ENCODE measurements at places on chromosomes 5 and 9.

DNA sequence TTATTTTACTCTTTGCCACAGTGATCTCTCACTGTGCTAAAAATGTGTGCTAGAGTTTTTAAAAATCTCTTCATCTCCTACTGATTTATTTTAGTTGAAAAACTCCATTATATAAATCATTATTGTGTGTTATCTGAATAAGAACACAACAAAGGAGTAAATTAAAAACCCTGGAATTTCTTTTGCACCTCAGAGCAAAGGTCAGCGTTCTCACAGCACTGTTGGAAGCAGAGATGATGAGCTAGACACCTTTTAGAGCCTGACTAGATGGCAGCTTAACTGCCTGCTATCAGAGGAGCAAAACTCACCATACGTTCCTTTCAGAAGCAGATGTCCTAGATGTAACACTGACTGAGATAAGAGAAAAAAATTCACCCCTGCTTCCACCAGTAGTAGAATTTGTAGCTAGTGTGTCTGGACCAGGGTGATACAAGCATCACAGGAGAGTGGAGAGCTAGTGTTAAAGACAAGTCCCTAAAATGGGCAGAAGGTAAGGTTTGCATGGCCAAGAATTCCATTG, 147.1 kb downstream of the ENTREP1 start:
- no peak for DNase-seq

GRCh38 chr9:5529683-5530221, 19.4 kb downstream of the PDCD1LG2 start:
- no peak for DNase-seq

DNA sequence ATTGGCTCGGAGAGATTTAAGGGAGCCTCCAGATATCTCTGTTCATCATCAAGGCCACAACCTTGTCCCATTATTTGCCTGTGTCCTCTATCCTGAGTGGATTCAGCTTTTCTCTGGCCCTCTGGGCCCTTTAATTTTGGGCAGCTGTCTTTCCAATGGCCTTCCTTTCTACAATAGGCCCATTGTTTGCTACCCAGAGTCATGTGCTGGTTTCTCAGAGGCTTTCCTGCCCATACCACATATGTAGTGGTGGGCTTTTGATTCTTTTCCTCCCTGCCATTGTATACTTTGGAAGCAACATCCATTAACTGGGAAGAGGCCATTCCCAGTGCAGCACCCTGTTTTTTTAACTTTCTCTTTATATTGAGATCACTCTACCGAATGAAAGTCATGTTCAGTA, 233.9 kb upstream of the SGCD start:
- DNase-seq, result no peak

- DNase-seq, result no peak
These were observed 181.8 kb upstream of the ELL2 start for GRCh38 chr5:96143450-96143849.

DNA sequence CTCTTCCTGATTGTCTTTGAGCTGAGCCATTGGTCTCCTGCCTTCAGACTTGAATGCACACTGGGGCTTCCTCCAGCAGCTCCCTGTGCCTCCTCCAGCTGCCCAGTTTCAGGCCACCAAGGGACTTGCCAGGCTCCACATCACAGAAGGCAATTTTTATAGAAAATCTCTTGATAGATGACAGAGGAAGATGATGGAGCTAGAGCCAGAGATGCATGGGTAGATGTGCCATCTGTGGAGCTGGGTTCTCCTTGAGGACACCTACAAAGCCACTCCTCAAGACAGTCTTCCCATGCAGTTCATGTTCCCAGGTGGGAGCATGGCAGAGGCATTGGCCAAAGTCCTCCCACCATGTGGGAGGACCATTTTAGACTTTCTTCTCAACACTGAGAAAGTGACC, 239.6 kb upstream of the IRX1 start:
- no peak for DNase-seq

DNA sequence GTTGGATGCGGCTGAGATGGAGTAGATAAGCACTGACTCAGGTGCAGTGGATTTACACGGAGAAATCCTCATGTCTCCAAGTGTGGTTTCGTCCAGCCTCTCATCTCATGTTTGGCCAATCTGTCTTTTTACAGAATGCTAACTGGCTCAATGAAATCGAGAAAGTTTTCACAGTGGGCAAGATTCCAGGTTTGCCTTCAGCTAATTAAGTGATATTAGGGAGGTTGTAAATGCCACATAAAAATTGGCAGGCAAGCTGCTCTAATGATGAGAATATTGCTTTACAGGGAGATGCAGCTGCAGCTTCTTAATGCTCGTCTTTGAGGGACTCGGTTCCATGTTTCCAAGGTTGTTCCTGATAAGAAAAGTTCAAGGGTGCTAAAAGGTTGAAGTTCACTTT, 23.7 kb downstream of the BARHL1 start:
- no peak for DNase-seq

- no peak for DNase-seq
These were observed 290.8 kb upstream of the FBXL7 start for GRCh38 chr5:15209053-15209762.

GRCh38 chr9:118336250-118336942, 632.2 kb downstream of the TLR4 start:
- no peak for DNase-seq

- no peak for DNase-seq
These were observed 164.0 kb downstream of the RFX3 start for GRCh38 chr9:3361689-3362392.

DNA sequence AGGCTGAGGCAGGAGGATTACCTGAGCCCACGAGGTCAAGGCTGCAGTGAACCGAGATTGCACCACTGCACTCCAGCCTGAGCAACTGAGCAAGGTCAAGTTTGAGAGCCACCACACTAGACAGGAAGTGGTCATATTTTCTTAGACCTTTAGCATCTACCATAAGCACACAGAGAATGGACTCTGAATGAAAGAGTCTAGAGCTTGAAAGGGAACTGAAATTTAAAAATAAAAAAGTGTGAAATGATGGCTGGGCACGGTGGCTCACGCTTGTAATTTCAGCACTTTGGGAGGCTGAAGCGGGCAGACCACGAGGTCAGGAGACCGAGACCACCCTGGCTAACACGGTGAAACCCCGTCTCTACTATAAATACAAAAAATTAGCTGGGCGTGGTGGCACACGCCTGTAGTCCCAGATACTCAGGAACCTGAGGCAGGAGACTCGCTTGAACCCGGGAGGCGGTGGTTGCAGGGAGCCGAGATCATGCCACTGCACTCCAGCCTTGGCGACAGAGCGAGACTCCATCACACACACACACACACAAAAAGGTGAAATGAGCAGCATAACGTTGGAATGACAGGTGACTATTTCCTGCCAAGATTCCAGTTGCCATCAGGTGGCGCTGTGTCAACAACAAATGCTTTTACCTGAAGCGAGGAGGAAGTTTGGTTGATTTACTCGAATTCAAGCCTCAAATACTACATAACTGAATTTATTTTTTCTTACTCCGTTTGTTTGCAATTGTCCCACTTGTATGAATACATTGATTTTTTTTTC, 21.3 kb upstream of the AK3 start:
- DNase-seq, result no peak

GRCh38 chr9:73714294-73714693, 562.6 kb downstream of the ANXA1 start:
- DNase-seq, result no peak

- no peak for DNase-seq
These were observed 24.6 kb downstream of the SH3RF2 start for GRCh38 chr5:145960848-145961600.

- DNase-seq, result no peak
These were observed 279.2 kb downstream of the NSG2 start for GRCh38 chr5:174324680-174325079.

DNA sequence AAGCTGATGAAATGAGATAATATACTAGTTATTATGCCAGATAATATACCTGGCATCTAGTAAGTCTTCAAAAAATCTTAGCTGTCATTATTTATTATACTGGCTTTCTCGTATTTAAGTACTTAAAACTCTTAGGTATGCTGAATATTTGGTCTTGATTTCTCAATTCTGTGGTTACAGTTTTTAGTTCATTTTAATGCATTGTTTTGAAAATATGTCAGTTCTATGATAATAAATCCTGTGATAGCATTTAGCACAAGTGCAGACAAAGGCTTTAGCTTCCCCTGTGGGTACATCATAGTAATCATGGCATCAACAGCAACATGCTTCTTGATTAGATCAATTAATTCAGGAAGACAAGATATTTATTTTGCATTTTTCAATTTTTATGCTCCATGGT, 133.0 kb downstream of the SMC2 start:
- DNase-seq, result no peak

DNA sequence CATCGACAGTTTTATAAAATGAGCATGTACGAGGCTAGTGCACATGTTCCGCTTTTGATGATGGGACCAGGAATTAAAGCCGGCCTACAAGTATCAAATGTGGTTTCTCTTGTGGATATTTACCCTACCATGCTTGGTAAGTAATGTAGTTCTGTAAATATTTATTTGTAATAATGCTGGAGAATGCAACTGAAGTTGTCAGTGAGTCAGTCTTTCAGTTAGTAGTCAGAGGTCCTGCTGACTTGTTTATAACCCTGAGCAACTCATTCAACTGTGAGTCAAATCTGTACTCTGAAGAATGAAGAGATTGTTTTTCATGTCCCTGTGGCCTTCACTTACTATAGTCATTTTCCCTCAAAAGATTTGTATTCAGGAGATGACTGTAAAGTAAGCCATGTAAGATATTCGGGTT, 28.4 kb upstream of the GPR150 start:
- DNase-seq, result no peak

DNA sequence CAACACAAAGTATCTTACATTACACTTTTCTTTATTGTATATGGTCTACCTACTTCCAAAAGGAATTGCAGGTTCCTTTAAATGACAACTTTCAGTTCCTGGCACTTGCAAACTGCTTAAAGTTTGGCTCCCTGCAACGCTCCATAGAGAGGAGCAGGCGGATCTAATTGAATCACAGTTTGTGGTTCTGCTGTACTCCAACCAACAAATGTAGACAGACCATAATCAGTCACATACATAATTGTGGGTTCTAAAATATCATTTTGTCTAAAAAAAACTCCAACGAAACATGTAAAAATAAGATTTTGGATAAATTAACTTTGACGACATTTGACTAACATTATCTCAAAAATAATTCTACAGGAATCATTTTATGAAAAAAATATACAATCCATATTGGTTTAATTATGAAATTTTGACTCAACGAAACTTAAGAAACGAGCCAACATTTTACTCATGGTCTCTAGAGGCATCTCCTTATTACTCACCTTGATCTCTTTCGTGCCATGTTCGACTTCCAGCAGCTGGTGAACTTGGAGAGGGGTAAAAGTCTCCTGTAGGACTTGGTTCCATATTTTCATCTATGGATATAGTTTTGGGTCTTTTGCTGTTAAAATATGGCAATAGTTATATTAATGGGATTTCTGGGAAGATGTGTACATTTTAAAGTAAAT, 167.6 kb downstream of the NFIB start:
- DNase-seq, result no peak

DNA sequence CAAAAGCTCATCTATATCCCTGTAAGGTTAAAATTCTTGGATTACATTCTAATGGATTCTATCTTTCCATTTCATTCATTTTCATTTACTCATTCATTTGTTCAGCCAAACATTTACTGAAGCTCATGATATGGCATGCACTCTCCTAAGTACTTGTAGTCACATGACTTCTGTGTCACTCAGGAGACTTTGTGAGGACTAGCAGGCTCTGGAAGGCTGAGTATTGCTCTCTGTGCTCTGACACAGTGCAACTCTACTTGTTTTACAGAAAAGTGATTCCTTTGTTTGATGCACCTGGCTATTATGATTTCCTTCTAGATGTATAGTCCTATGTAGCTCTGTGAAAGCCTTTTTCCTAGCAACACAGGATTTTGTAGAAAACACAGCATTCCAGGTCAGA, 53.0 kb downstream of the YIPF5 start:
- no peak for DNase-seq

DNA sequence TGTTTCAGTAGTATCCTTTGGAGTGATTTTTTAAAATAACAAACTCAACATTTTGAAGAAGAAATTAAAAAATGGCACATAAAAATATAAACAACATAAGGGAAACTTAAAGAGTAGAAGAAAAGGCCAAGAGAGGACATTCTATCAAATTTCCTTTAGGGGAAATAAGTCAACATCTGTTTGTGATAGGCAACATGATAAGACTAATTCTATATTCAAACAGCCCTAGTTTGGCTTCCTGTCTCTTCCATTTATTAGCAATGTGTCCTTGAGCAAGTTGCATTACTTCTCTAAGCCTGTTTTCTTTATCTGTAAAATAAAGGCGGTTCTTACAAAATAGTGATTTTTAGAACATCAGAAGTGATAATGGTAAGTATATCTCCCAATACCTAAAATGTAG, 24.7 kb downstream of the TYRP1 start:
- DNase-seq, result no peak

DNA sequence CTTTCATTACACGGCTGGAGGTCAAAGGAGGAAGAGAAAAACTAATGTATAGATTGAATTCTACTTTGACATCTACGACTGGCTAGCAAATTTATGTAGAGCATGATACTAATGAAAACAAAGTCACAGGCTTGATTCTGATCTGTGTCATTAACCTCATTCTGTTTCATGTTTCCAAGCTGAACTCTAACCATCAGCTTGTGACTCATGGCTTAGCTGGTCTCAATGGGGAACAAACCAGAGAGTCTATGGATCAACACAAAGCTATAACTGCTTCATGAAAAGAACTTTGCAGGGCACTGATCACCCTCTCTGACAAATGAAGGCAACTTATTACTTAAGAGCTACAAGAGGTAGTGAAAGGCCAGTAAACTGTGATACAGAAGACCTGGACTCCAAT, 23.6 kb upstream of the PDE4D start:
- no peak for DNase-seq

- no peak for DNase-seq
These were observed 158.7 kb downstream of the CCDC171 start for GRCh38 chr9:15711531-15711930.

GRCh38 chr9:99962680-99963261, 56.3 kb downstream of the STX17 start:
- no peak for DNase-seq

DNA sequence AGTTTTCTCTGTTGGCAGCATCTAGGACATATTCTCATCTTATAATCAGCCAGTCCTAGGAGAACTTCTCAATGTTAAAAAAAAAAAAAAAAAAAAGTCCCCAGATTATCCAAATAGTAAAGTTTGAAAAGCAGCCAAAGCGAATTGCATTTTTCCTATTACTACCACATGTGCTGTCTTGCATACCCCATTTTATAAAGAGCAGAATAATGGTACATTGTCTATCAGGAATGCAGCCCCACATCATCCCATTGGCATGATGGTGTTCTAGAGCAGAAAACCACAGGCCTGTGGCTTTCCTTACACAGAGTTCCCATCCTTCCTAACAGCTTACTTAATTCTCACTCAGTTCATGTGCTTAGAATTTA, 381.6 kb downstream of the TMEM38B start:
- DNase-seq, result no peak

- no peak for DNase-seq
These were observed at the start of gene DIPK1B for GRCh38 chr9:136711751-136712689. TSS of gene DIPK1B (plus strand) at chr9:136712572. CDS start at chr9:136712666, 94 bp downstream.

DNA sequence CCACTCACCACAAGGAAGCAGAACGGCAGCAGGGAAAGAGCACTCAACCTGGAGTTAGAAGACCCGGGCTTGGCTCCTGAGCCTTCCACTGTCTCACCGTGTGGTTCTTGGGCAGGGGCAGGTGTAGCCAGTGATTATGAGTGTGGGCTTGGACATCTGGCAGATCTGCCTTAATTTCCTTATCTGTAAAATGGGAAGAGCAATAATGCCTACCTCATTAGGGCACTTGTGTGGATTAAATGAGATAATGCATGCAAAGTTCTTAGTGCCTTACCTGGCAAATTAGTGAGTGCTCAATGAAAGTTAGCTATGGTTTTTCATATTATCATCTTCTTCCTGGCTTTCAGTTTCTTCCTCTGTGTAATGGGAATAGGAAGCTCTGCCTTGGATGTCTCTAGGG, 28.1 kb upstream of the COL15A1 start:
- no peak for DNase-seq

GRCh38 chr9:108022246-108022935, 532.8 kb upstream of the KLF4 start:
- DNase-seq, result no peak
